ENCODE measurements at places on chromosomes 12 and 14. TPM values are rescaled to one million over a fixed set of nuclear protein-coding genes. Genes with fewer than 3 reads are reported as not detected.

GRCh38 chr12:28767836-28768348 is 381.2 kb upstream of the FAR2 start:
- H3K36me3 ChIP-seq = no peaks in the 10 kb centered on the region
- DNase-seq = no peak
- H3K27me3 ChIP-seq = no peaks in the 10 kb centered on the region

WNT1 gene
- 0.42 TPM for total RNA-seq

DNA sequence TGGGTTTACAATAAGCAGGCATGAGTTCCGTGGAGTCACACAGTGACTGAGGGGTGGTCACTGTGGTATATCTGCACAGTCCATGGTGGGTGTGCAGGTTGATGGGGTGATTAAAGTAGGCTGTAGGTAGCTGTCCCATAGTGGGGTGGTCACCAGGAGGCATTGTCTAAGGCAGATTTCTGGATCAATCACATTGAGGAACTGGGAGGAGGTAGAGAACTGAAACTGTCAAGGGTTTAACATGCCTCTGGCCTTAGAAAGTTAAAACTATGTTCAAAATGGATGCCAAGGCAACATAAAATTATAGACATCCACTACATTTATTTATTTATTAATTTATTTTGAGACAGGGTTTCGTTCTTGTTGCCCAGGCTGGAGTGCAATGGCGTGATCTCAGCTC is 8.3 kb downstream of the ADCK1 start:
- no peak overlapping the region for H3K27ac ChIP-seq
- H3K36me3 ChIP-seq = no peaks in the 10 kb centered on the region
- no peak for DNase-seq
- H3K27me3 ChIP-seq = no peaks in the 10 kb centered on the region
- peaks cover under 1% of the 10 kb centered on the region for H3K4me1 ChIP-seq

SP1 gene
- 121 TPM for total RNA-seq

FBRSL1 gene
- 42.7 TPM for total RNA-seq

GALNT9 gene
- 0.42 TPM for total RNA-seq

- no peaks in the 10 kb centered on the region for H3K36me3 ChIP-seq
- no peaks in the 10 kb centered on the region for H3K4me1 ChIP-seq
- no peak overlapping the region for H3K27ac ChIP-seq
- no peaks in the 10 kb centered on the region for H3K27me3 ChIP-seq
- DNase-seq = no peak
Observed at GRCh38 chr14:44494137-44494536, 12.9 kb downstream of the FSCB start.

DNA sequence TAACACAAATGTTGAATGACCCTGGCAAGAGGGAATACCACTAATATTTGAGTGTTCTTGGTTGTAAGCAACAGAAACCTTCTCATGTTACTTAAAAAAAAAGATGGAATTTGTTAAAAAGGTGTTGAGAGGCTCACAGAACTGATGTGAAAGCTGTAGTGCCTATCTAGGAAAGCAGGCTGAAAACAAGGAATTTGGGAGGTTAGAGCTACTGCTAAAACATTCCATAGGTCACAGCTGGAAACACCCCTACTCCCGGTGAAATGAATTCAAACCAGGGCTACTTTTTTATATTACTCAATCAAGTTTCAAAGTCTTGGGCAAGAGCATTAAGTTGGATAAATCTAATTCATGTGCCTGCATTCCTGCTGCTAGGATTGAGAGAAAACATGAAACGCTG is 104.1 kb downstream of the SLC35F4 start:
- no peak overlapping the region for H3K4me3 ChIP-seq
- no peaks in the 10 kb centered on the region for H3K27me3 ChIP-seq
- no peaks in the 10 kb centered on the region for H3K36me3 ChIP-seq

LBHD2 gene
- not detected for total RNA-seq

NPAS3 gene
- total RNA-seq = not detected

GRCh38 chr12:10720974-10721650 is 2.0 kb downstream of the YBX3 start:
- peak overlapping the region; percentile 84 for H3K4me3 ChIP-seq
- no peak overlapping the region for H3K27ac ChIP-seq
- H3K27me3 ChIP-seq = peaks cover 21% of the 10 kb centered on the region
- H3K4me1 ChIP-seq = peaks cover 45% of the 10 kb centered on the region
- DNase-seq = no peak

DNA sequence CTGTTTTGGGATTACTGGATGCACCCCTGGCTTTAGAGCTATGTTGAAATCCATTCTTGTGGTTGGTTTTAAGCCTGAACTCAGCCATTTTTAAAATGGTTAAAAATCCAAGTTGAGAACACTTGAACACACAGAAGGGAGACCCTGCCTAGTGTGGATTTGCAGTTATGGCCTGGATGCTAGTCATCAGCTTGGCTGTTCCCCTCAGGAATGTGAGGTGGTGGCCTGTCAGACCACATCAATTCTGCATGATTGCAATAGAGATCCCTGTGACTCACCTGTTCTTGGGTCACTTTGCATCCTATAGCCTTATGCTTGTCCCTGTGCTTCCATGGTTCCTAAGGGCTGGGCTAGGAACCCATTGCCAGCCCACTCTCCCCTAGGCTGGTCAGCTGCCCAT is 454.1 kb downstream of the ATP23 start:
- no peak overlapping the region for H3K27ac ChIP-seq
- H3K4me3 ChIP-seq = no peak overlapping the region
- DNase-seq = no peak
- H3K4me1 ChIP-seq = no peaks in the 10 kb centered on the region
- H3K27me3 ChIP-seq = no peaks in the 10 kb centered on the region

DNA sequence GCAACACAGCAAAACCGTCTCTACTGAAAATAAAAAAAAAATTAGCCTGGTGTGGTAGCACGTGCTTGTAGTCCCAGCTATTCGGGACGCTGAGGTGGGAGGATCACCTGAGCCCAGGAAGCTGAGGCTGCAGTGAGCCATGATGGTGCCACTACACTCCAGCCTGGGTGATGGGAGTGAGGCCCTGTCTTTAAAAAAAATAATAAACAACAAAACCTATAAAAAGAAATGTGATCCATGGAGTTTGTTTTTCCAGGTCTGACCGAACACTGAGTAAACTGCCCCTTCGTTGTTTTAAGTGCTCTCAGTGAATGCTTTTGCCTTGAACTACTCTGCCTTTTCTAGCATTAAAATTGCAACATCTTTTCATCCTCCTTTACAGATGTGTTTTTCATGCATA is 76.8 kb downstream of the TESC start:
- no peak overlapping the region for H3K27ac ChIP-seq
- no peaks in the 10 kb centered on the region for H3K36me3 ChIP-seq
- H3K27me3 ChIP-seq = no peaks in the 10 kb centered on the region
- H3K4me1 ChIP-seq = peaks cover 8% of the 10 kb centered on the region

- H3K36me3 ChIP-seq = no peaks in the 10 kb centered on the region
- no peak for DNase-seq
- H3K27me3 ChIP-seq = peaks cover 87% of the 10 kb centered on the region
- no peak overlapping the region for H3K27ac ChIP-seq
Observed at GRCh38 chr12:53956914-53957536, 2.3 kb downstream of the HOXC12 start.

GRCh38 chr12:2775431-2775830 is 19.3 kb upstream of the FKBP4 start:
- no peak overlapping the region for H3K27ac ChIP-seq
- peaks cover 1% of the 10 kb centered on the region for H3K36me3 ChIP-seq
- H3K27me3 ChIP-seq = no peaks in the 10 kb centered on the region
- H3K4me1 ChIP-seq = no peaks in the 10 kb centered on the region
